ENCODE measurements at places on chromosomes 7 and 10. TPM values are rescaled to one million over a fixed set of nuclear protein-coding genes. Genes with fewer than 3 reads are reported as not detected.
A peak's percentile ranks its signal among the peaks of the same experiment; 100 is the strongest.

DNA sequence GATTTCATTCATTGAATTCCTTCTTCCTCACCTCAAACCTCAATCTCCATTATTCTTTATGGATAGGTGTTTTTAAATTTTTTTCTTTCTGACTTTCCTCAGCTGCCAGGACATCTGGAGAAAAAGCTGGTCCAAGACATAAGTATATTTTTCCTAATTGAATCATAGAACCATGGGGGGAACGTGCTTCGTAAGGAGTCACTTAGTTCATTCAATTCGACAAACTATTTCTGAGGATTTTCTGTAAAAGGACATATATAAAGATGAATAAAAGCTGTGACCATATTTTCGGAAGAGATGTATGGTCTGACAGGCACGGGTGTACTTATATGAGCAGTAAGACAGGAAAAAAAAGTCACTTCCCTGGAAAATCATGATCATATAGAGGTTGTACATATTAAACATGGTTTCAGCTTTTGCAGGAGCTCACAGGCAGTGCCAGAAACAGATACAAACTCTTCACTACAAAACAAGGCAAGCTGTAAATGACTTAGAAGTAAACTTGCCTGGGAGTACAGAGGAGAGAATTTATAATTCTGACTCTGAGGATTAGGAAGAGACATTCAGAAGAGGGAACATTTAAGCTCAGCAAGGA, 88.2 kb upstream of the EGR2 start:
- no peak for DNase-seq

- no peak for DNase-seq
Measured at GRCh38 chr7:12518920-12519681, 51.4 kb upstream of the SCIN start.

Gene MKI67
- total RNA-seq: 3.9 TPM

GRCh38 chr7:18638594-18639452, 143.3 kb downstream of the HDAC9 start:
- no peak for DNase-seq

Gene CALML5
- total RNA-seq: not detected

Gene LDB3
- total RNA-seq: 4.9 TPM

DNA sequence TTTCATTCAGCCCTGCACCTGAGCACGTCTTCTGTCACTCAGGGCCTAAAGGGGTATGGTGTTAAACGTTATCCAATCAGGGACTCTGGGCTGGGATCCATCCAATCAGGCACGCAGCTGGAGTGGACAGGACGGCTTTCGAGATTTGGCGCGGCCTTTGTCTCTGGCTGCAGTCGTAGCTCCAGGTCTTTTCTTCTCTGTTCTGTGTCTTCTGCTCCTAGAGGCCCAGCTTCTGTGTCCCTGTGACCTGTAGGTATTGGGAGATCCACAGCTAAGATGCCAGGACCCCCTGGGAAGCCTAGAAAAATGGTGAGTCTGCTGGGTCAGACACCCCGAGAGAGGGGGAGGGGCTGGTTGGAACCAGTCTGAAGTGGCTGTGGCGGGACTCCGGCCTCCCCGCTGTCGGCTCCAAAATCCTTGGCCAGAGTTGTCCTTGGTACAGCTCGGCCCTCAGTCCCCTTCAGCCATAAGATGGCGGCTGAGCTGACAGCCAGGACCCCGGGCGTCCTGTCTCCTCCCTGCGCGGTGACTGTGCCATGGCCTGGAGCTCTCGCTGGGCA, 11.7 kb upstream of the ZNF680 start:
- peak; percentile 55 for DNase-seq

DNA sequence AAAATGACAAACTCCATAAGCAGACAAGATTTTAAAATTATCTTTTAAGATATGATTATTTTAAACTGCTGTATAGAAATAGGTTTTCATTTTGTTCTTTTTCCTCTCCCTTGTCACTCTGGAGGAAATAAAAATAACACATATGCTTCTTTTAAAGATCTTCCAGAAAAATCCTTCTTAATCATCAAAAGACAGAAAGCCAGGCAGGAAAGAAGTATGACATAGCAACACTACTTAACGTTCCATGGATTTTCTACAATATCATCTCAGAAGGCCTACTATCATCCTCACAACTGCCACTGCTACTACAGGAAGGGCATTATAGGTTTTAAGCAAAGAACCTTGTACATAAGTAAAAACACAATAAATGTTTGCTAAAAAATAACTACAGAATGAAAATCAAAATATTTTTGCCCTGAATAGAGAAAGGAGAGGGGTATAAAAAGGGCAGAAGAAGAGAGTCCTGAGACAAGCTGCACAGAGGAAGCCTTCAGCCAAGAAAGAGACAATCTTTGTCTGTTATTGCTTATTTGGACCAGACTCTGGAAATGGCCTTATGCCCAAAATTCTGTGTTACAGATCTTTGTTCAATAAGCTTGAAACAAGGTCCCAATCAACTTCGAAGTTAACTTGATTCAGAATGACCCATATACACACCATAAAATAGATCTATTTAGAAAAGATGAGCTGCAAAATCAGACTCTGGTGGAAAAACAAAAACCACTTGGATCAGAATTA, 67.8 kb downstream of the ABI1 start:
- DNase-seq: no peak

DNA sequence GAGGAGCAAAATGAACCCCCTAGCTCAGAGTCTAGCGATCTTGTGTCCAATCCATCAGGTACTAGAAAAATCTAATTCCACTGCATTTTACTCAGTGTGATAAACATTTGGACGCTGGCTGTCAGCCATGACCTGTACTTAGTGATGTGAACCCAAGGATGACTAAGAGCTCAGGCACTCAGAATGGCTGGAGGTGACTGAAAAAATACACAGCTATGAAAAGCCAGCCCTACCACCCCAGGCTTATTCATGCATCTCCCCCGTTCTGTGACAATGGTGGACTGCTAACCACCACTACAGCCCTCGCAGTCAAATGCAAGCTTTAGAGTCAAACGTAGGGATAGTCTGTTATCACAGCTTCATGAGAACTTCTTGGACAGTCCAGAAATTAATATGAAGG, 14.9 kb downstream of the AFAP1L2 start:
- peak; percentile 48 for DNase-seq

- DNase-seq: no peak
Measured at GRCh38 chr10:117342641-117343040, 32.6 kb downstream of the PDZD8 start.

Gene ZC3HAV1L
- 9.0 TPM for total RNA-seq

DNA sequence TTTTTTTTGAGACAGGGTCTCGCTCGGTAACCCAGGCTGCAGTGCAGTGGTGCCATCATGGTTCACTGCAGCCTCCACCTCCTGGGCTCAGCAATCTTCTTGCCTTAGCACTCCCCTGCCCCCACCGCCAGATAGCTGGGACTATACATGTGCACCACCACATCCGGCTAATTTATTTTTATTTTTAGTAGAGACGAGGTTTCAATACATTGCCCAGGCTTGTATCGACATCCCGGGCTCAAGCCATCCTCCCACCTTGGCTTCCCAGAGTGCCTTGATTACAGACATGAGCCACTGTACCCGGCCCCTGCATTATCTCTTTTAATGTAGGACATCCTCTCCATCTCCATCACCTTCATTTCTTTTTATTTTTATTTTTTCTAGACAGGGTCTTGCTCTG, 213.3 kb downstream of the CUX1 start:
- no peak for DNase-seq

Gene STK31
- total RNA-seq: 1.0 TPM

Gene DOCK1
- 44.9 TPM for total RNA-seq

DNA sequence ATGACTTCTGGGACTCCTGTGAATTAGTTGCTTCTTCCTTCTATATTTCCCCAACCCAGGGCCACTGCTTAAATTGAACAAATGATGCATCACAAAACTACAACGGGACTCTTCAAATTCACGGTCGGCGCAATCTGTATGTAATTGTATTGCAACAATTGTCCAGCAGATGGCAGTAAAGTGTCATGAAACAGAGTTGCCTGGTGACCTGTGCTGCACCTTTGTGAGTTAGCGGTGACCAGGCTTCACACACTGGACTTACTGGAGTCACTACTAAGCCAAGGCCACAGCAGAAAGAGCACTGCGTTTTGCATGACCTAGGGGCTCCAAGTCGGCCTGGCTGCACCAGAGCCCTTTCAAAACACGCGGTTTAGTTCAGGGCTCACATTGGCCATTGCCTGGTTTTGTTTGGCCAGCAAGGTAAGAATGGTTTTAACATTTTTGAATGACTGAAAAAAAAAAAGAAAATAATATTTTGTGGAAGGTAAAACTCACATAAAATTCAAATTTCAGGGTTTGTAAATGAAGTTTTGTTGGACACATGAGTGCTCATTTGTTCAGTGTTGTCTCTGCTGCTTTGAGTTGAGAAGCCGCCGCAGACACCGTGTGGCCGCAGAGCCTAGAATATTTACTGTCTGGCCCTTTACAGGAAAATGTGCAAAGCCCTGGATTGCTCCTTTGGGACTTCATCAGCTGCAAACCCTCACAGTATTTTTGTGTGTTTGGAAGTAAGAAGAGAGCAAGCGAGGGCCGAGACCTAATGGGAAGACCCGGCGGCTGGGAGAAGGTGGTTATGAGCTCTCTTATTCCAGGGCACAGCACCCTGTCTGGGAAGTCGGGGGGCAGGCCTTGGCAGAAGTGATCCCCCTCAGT, 23.2 kb upstream of the ZNF32 start:
- peak; percentile 53 for DNase-seq

GRCh38 chr10:127922675-127923366, 15.9 kb downstream of the PTPRE start:
- DNase-seq: peak; percentile 85

DNA sequence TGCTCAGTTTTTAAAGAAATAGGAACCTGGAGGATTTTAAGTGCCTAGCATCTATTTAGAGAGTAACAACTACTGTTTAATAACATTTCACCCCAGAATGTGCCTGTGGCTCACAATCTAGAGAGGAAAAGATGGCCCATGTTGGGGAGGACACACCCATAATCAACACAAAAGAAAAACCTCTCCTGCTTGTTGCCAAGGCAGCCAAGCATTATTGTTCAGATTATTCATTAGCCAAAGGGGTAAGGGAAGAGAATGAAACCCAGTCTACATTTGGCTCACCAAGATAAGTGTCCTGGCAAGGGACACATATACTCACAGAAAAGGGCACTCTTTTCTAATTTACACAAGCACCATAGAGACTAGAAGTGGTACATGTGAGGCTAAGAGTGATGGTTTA, 17.7 kb upstream of the IFIT1B start:
- DNase-seq: no peak

Gene ZPBP
- not detected for total RNA-seq

DNA sequence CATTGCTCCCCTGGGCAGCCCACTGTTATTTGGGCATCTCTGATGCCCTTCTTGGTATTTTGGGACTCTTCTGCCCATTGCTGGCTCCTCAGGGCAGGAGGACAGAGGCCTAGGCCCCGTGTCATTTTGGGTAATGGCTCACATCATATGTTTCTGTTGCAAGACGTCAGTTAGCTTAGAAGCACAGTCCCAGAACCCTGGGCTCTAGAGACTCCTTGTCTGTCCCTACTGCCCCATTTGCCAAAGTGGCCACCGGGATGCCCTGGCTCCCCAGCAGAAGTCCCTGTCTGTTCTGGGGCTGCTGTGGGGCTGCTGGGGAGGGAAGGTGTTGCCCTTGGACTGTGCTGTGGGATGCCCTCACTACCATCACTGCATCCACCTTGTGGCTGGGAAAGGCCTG, 48.8 kb downstream of the ADCYAP1R1 start:
- no peak for DNase-seq

GRCh38 chr7:138921277-138921676, 59.9 kb downstream of the KIAA1549 start:
- no peak for DNase-seq

Gene GHRHR
- total RNA-seq: 12.3 TPM

DNA sequence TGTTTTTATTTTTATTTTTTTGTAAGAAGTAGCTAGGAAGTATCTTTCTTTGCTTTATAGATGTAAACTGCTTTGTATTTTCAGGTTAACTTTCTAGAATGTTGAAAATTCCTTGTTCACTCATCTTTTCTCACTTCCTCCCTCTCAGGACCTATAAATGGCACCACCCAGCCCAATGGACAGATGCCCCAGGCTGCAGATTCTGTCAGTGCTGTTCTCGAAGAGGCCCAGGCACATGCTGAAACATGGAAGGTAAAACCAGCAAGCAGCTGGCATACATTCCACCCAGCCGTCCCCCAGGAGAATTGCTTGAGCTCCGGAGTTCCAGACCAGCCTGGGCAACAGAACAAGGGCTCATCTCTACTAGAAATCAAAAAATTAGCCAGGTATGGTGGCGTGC, 47.1 kb upstream of the PDSS1 start:
- DNase-seq: no peak

GRCh38 chr10:86611386-86611785, 43.0 kb upstream of the OPN4 start:
- DNase-seq: no peak

GRCh38 chr7:135845415-135846075, 96.9 kb upstream of the FAM180A start:
- no peak for DNase-seq

GRCh38 chr10:110172155-110172554, 35.2 kb upstream of the MXI1 start:
- DNase-seq: no peak

GRCh38 chr7:134850066-134850465, 70.6 kb downstream of the CALD1 start:
- no peak for DNase-seq

DNA sequence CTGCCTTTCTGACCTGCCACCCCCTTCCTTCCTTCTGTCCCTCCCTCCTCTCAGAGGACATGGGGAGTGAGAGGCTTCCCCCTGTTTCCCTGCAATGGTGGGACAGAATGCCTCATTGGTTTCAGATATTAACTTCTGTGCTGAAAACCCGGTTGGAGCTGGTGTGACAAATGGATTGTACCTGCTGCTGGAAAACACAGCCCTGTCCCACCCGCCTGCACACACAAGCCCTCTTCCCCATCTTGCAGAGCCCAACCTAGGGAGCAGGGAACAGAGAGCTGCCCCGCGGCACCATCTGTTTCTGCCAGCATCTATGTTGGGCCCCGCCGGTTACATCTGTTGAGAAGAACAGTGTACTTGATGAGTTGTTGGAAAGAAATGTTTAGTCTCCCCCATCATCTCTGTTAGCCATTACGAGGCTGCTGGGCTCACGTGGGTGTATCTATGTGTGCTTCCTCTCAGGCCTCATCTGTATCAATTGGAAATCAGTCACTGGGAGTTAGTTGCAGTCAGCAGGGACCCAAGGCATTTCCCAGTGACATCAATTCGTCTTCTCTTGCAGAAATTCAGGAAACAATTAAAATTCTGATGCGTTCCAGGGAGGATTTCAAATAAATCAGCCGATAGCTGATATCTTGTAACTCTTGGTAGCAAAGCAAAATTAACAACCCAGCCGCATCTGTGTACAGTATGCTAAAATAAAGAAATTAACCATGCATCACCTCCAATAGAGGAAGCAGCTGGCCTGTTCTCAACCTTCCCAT, 725.6 kb upstream of the GALNT17 start:
- DNase-seq: no peak

DNA sequence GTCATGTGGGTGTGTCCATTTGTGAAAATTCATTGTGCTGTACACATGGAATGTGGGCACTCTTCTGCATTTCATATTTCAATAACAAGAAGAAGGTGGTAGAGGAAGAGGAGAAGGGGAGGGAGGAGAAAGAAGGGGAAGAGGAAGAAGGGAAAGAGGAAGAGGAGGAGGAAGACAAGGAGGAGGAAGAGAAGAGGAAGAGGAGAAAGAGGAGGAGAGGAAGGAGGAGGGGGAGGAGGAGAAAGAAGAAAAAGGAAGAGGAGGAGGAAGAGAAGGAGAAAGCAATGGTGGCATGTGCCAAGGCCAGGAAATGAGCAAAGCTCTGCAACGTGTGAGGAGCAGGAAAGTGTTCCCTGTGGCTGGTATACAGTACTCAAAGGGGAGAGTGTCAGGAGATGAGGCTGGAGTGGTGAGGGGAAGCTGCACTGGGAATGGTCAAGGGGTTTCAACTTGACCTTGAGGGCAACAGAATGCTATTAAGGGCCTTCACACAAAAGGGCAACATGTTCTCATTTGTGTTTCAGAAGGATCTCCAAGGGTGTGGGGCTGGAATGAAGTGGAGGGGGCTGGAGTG, 40.5 kb downstream of the WNT2 start:
- DNase-seq: no peak
